Activated CD4-positive, alpha-beta T cell treated with anti-CD3 and anti-CD28 coated beads, Interleukin-2, amount 10 ng/mL, durations not matched to agents 7 days and 5 days (primary cell): ENCODE measurements at places on chromosomes 12 and 14. TPM values are rescaled to one million over a fixed set of nuclear protein-coding genes. Genes with fewer than 3 reads are reported as not detected.

The RFX4 gene
- total RNA-seq: not detected

The RTN1 gene
- total RNA-seq: not detected

The STAC3 gene
- total RNA-seq: 5.2 TPM

The SMCO2 gene
- total RNA-seq: 0.22 TPM

DNA sequence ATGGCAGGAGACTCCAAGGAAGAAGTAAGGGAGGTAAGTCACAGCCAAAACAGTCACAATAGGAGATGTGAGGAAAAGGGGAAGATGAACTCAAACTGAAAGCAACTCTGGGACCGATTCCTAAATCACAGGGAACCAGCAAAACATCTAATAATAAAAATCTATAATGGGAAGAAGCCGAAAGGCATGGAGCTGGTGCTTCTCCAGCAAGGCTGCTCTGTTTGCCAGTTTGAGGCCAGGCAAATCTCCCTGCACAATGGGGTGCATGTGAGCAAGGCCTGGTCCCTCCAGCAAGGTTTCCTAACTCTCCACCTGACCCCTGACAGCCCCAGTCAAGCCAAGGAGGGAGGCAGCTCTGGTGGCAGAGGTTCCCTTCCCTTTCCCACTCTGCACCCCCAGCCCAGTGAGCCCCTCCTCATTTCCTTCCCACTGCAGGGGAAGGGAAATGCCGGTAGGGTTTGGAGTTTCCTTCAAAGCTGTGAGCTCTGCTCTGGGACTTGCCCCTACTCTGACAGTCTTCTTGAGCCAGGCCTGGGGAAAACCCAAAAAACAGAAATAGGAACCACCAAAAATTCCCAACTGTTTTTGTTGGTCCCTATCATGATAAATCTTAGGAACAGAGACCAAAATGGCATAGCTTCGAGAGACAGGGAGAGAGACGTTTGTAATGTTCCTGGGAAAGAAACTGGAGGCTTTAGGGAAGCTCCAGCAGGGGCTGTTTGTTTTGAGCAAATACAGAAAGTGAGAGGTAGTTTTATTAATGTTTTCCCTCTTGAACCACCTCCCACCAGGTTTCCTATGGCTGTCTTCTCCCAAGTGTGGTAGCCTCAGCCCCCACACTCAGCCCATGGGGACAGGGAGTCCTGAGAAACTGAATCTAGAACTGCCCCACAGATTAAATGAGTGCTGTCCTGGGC, 34.6 kb downstream of the FMNL3 start:
- DNase-seq: no peak

DNA sequence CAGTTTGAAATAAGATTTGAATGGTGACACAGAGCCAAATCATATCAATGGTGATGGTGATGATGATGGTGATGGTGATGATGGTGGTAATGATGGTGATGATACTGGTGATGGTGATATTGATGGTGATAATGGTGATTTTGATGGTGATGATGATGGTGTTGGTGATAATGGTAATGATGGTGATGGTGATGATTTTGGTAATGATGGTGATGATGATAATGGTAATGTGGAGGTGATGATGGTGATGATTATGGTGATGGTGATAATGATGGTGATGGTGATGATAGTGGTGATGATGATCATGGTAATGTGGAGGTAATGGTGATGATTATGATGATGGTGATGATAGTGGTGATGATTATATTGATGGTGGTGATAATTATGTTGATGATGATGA, 311.9 kb upstream of the SFSWAP start:
- DNase-seq: no peak

DNA sequence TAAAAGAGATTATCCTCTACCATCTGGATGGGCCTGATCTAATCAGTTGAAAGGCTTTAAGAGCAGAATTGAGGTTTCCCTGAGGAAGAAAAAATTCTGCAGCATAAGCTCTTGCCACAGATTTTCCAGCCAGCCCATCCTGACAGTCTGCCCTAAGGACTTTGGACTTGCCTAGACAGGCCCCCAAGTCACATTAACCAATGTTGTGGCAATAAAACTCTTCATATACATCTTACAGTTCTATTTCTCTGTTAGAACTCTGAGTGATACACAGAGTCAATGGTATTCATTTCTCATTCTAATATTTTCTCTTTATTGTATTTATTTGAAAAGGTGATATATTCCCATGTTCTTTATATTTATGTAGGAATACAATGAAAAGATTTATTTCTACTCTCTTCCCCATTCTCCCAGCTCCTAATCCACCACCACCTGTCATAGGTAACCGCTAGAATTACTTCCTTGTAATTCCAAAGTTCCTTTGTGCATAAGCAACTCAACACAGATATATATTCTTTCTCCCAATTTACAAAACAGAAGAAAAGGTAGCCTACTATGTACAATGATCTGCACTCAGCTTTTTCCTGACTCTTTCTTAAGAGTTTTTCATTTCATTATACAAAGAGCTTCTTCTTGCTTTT, 182.1 kb downstream of the CAPZA3 start:
- no peak for DNase-seq

DNA sequence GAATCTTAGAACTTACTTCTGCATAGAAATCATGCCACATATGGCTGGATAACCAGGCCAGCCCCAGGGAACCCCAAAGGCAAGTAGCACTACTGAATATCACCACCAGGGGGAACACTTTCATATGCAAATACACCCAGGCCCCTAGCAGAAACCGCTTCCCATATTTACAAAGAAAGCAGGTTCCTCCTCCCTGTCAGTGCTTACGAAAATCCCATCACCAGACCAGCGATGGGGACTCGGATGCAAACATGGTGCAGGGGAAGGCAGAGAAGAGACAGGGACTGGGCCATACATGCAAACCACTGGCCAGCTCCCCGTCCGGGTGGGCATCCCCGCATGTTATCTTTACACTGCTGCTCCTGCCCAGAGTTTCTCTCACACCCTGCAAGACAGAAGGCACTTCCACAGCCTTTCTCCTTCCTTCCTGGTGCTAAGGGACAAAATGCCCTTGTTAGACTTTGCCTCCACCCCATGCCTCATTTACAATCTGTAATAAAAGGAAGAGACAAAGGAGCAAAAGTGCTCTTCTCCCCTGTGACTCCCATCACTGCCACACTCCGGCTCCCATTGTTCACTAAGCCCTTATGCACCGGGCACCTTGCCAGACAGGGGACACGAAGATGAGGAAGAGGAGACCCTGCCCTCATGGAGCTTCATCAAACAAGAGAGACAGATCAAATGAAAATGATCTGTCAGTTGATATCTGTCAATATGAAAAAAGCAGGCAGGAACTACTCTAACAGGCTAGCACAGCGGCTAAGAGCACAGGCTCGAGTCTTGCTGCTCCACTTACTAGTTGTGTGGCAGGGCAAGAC, 62.3 kb downstream of the PTPN21 start:
- peak; percentile 81 for DNase-seq

DNA sequence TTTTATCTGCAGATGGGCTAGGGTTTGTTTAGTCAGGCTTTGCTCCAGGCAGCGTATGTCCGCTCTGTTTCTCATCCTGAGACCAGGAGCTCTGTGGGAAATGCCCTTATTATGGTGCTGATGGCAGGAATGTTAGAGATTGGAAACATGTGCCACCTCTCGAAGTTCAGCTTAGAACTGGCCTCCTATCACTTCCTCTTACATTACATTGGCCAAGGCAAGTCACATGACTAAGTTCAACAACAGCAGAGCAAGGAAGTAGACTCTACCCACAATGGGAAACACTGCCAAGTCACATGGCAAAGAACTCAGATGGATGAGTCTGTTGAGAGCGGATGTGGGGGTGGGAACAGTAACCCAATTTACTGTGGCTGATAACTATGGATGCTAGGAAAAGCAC, 161.9 kb upstream of the WSCD2 start:
- DNase-seq: no peak

DNA sequence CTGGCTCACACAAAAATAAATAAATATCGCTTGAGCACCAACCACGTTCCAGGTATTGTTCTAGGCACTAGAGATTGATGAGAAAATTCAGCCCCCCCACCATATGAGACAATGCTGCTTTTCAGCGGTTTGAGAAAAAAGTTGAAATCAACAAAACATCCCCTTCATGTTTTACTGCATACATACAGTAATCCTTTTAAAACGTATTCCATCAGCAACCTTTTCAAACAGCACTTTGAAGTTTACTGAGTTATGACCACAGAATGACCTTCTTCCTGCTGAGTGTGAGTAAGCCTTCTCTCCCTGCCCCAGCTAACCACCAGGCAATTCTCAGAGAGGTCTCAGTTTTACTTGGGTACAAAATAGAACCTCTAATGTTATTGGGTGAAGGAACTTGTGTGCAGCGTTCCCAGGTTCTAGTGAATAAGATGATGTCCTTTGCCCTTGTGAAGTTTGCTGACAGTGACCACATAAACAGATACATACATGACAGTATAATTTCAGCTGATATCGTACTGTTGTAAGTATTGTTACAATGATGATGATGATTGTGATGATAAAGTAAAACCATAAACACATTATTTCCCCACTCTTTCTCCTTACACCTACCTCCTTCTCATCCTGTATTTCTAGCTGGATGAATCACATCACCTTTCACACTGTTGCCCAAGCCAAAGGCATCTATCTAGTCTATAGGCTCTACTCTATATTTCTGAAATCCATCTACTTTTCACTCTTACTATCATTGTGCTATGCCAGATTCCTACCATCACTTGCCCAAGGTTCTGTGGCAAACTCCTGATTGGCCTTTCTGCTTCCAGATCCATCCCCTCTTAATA, 124.4 kb upstream of the KRR1 start:
- DNase-seq: peak; percentile 10

GRCh38 chr12:84508851-84509260, 403.7 kb downstream of the SLC6A15 start:
- DNase-seq: no peak

DNA sequence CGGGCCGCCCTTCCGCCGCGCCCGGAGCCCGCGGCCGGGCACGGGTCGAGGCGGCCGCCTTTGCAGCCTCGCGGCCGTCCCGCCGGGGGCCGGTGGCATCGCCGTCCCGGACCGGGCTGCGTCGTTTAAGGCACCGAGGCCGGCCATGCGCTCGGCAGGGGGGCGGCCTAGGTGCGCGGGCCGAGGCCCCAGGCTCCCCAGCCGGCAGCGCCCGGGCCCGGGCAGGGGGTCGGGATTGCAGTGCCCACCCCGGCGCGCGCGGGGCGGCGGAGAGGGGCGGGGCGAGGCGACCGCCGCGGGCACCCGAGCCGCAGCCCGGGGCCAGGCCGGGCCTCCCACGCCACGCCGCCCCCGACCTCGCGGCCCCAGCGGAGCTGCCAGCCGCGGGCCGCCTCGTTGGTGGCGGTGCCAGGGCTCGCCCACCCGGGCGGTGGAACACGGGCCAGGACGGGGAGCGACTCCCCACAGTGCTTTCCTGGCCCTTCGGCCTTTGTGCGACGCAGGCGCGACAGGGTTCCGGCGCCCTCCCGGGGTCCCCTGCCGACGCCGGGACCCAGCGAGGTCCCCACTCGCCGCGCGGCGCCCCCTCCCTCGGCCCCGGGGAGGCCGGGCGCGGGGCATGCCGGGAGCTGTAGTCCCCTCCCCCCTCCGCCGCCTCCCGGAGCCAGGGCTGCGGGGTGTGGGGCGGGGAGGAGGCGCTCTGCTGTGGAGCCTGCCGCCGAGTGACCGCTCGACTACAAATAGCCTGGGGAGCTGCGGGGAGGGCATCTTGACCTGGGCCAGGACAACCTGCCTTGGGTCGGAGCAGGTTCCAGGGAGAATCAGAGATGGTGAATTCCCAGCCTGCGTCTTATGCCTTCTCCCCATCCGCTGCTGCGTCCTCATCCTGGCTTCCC, 769 bp downstream of the FKBP4 start:
- peak; percentile 73 for DNase-seq

DNA sequence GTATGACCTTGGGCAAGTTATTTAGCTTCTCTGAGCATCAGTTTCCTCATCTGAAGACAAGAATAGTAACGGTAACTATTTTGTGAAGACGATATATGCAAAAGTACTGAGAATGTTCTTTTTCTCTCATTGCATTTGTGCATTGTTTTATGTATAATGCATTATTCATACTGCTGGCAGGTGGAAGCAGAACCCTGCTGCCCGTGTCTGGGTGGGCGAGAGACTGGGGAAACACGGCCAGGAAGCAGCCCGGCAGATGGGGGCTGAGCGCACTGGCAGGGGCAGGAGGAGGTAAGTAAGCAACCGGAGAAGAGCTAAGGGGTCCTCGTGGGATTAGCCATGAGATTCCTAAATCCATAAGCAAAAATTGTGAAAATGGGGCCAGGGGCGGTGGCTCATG, 115.8 kb upstream of the MED13L start:
- no peak for DNase-seq
